RWPE1 (cell line): ENCODE measurements at places on chromosomes 6 and 20.

DNA sequence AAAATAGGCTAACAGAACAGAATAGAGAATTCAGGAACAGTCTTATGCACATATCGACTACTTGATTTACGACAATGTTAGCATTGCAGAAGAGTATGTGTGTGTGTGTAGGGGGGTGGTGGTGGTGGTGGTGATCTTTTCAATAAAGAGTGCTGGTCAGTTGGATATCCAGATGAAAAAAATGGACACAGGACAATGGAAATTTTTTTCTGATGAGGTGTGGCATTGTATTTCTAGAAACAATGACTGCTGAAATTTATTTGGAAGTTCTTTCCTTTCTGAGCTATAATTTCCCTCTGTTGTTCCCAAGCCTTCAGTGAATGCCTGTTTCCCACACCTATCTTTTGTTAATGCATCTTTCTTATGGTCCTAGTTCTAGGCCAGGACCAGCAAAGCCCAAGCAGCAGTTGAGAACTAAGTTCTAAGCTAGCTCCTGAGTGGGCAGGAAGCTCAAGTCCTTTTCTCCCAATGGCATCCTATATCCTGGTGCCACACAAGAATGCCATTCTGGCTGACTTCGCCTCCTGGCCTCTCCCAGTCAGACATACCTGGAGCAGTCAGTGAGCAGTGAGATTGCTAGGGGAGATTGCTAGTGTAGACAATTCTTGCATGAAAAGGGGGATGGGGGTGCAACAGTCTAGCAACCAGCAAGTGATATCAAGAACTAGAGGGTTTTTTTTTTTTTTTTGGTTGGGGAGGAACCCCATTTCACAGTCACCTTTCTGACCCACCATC is 1.2 kb upstream of the TOX2 start:
- no peak for DNase-seq

DNA sequence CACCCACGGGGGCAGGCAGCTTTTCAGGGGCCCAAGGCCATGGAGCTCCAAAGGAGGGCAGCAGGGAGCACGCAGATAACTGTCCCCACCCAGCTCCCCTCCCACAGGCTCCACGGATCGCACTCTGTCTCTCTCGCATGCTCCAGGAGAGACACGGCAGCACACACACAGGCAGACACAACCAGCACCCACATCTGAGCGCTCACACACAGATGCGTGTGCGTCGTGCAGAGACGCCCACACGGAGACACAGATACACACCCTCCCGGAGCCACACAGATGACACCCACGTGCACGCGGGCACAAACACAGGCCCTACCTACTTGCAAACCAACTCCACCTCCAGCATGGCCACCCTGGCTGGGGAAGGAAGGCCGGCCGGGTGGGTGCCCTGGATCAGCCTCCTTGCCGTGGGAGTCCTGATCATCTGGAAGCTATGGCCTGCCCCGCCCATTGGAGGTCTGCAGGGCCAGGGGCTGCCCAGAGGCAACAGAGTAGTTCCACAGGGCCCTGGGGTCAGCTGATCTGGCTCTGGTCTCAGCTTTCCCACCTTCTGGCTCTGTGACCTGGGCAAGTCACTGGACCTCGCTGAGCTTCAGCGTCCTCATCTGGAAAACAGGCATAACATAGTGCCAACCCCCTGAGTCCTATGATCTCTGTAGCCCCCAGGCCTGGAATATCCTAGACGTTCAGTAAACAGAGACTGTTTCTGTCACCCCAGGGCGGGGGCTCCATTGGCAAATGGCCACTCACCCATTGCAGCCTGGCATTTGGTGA is 31.5 kb downstream of the AAR2 start:
- DNase-seq, result no peak

DNA sequence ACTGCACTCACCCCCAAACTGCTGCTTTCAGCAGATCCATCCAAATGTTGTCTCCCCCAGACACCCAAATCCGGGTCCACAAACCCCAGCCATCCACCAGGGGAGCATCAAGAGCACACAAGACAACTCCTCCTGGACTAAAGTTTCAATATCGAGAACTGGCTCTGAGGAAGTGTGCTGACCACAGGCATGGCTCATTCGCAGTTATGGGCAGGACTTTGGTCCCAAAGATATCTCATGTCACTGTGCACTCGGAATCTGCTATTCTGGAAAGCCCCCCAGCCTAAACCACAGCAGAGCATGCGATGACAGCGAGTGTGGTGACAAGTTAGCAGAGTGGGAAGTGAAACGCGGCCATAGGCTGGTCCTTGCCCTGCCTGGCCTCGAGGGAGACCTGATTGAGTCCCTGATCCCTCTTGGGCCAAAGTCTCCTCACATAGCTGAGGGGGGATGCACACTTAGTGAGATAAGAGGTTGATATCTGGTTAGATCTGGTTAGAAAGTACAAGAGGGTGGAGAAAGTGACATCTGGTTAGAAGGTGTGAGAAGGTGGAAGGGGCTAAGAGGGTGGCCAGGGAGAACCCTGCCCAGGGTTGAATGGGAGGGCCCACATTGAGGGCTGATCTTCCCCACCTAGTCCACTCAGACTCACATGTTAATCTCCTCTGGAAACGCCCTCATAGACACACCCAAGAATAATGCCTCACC is 149.7 kb downstream of the MRPL14 start:
- DNase-seq, result no peak

DNA sequence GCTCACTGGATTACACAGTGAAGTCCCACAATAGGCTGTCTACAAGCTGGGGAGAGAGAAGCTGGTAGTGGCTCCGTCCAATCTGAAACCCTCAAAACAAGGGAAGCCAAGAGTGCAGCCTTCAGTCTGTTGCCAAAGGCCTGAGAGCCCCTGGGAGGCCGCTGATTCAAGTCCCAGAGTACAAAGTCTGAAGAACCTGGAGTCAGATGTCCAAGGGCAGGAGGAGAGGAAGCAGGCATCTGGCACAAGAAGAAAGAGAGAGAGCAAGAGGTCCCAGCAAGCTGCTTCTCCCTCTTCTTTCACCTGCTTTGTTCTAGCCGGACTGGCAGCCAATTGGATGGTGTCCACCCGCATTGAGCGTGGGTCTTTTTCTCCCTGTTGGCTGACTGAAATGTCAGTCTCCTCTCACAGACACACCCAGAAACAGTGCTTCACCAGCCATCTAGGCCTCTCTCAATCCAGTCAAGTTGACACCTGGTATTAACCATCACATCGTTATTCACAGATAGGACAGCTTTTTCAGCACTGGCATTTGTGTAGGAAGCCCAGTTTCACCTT is 51.2 kb downstream of the CRYBG1 start:
- no peak for DNase-seq

GRCh38 chr20:19672498-19672897 is 85.6 kb upstream of the RIN2 start:
- no peak for DNase-seq

- DNase-seq, result no peak
Measured at GRCh38 chr6:117272891-117273290, 7.5 kb downstream of the VGLL2 start.

- no peak for DNase-seq
Measured at GRCh38 chr20:58546416-58546711, 31.2 kb upstream of the APCDD1L start.

DNA sequence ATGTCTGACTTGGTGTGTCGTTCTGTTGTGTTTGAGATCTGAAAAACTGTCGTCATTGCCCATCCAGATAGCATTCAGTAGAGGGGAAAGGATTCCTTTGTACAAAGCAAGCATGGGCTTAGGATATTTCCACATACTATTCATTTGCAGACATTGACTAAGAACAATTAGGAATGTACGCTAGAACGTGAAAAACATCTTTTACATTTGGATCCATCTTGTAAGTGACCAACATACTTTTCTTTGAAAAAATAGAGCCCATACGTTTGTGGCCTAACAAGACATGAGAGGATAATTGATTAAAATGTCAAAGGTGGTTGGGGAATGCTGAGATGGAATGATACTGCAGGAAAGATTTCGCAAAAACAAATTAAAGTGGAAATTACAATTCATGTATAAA is 225.8 kb upstream of the QKI start:
- DNase-seq, result no peak

- no peak for DNase-seq
Measured at GRCh38 chr20:31717478-31718201, 5.0 kb downstream of the BCL2L1 start.

- no peak for DNase-seq
Measured at GRCh38 chr20:59247731-59248684, 52.4 kb upstream of the EDN3 start.

DNA sequence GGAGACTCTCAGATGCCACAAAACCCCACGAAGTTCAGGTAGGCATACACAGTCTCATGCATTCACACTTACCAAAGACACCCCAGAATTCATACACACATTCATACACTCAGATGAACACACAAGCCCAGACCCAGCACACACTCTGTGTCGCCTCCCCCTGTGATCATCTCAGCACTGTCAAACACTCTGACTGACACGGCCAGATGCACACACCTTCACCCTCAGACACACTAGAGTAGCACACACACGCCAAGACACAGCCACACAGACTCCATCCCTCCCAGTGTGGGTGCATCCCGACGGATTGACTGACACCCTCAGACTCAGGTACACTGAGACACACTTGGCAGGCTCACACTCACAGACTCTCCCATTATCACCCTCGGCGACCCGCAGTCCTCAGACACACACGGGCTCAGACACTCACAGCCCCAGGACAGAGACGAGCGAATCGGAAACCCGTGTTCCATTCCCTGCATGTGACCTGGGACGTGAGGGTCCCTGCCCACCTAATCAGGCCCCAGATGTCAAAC is 872 bp upstream of the RIMS4 start:
- no peak for DNase-seq

GRCh38 chr6:136961848-136962247 is 39.7 kb downstream of the SLC35D3 start:
- no peak for DNase-seq

DNA sequence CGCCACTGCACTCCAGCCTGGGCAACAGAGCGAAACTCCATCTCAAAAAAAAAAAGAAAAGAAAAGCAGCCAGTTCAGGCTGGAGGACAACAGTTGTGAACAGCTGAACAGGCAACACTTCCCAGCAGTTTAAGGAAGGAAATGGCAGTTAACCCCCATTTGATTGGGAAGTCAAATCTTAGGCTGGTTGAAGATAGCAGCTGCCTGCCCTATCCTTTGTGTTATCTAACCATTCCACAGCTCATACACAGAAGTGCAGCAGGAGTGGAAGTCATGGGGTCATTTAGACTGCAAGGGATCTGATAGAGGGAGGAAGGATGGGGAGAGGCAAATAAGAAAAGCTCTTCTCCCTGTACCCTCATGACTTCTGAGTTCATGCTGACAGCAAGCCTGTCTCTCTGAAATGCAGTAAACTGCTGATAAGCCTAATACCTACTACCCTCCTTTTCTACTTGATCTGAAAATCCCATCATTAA is 35.3 kb downstream of the KCTD20 start:
- DNase-seq, result no peak

DNA sequence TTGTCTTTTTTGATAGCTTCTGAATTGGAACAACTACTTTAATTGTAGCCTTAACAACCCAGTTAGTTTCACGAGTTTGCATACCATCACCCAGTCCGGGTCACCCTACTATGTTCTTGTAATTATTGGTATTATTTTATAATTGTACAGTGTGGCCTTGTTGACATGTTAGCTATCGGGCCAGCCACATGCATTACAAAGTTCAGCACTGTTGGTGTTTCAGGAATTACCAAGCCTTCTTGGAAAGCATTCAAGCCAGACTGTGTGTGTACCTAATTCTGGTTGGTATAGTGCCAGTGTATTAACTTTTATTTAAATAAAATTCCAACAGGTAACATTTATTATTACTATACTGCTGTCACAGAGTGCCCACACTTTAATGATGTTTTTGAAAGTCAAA is 150.9 kb downstream of the JARID2 start:
- no peak for DNase-seq

DNA sequence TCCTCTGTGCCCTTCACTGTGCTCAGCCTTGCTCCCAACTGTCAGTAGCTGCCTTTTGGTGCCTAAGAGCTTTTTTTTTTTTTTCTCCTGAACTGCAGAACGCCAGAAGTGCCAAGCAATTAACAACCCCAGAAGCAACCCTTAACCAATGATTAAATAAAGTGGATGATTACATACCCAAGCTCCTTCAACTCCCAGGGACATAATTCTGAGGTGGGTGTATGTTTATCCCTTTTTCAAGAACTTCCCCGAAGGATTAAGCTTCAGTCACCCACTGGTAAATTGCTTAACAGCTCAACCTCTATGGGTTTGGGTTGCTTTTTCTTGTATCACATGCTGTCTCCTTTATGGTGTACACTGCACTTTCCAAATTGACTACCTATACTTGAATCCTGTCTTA is 41.1 kb downstream of the KLHL31 start:
- DNase-seq, result no peak

- no peak for DNase-seq
Measured at GRCh38 chr20:8971669-8972316, 97.1 kb upstream of the PLCB4 start.

DNA sequence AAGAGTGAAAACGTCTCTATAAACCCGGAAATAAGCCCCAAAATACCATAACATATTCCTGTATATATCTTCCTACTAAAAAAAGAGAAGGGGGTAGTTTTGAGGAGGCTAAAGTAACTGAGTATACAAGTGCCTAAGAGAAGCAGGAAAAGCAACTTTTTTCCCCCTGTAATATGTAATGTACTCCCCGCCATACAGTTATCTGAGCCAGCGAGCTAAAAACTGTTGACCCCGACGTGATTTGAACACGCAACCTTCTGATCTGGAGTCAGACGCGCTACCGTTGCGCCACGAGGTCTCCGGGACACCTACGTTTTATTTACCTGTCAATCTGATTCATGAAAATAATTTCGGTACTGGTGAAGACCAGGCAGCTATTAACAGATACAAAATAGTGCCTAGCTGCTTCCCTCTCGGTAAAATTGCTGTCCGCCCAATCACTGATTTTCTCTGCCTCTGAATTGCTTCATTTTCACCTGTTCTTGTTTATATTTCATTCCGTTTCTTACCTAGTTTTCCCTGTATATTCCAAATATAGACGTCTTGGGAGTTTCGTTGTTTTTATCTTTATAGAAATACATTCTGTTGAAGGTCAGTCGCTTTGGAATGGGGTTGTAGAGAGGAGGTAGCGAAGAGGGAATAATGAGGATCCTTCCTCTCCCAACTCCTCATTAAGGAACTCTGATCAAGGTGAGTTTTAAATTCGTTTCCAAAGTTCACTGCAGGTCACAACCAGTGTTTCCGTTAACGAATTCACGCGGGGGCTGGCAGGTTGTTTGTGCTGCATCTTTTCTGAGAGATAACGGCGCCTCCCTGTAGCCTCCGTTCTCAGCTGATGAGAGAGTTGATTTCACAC is 33.6 kb upstream of the BTN3A2 start:
- no peak for DNase-seq

- DNase-seq, result no peak
Measured at GRCh38 chr6:14026831-14027539, 90.6 kb upstream of the CD83 start.

GRCh38 chr20:16804793-16805187 is 56.6 kb downstream of the OTOR start:
- no peak for DNase-seq

- DNase-seq, result no peak
Measured at GRCh38 chr6:33933101-33933500, 129.3 kb upstream of the MLN start.

GRCh38 chr6:32252331-32253009 is 28.6 kb upstream of the NOTCH4 start:
- no peak for DNase-seq

GRCh38 chr6:7042654-7043545 is 64.9 kb upstream of the RREB1 start:
- DNase-seq, result no peak
